ENCODE measurements at places on chromosomes 12 and 14.

- DNase-seq, result no peak
These were observed 69.2 kb downstream of the NOVA1 start for GRCh38 chr14:26528415-26529182.

DNA sequence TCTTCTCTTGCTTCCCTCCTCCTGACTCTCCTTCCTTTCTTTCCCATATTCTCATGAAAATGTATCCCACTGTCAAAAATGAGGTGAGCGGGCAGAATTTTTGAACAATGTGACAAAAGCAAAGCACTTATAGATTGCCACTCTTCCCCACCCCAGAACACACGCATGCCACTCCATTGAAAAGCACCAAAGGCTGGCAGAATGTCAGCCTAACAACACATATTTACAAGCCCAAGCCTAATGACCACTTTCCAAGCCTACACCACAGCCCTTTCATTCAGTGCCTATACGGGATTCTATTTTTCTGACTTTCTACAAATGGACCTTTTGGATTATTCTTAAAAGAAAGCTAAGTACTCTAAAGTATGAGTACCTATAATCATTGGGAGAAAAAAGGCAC is 62.9 kb upstream of the METAP2 start:
- no peak for DNase-seq

- DNase-seq, result no peak
These were observed 700.2 kb downstream of the DIO2 start for GRCh38 chr14:79511146-79511545.

DNA sequence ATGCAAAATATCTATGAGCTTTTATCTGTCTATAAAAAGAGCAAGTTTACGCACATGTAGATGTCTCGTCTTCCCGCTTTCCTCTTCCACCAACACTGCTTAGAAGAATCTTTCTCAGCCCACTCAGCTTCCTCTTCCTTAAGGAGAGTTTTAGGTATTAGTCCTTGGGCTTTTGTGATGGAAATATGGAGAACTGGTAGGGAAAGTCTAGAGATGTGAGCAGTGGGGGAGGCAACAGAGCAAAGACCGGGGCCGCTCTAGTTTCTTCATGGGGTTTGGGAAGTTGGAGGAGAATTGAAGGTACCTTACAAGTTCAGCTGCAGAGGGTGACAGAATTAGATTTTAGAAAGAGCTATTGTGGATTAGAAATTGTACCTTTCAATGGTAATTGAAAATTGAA is 56.3 kb upstream of the CPNE8 start:
- no peak for DNase-seq

DNA sequence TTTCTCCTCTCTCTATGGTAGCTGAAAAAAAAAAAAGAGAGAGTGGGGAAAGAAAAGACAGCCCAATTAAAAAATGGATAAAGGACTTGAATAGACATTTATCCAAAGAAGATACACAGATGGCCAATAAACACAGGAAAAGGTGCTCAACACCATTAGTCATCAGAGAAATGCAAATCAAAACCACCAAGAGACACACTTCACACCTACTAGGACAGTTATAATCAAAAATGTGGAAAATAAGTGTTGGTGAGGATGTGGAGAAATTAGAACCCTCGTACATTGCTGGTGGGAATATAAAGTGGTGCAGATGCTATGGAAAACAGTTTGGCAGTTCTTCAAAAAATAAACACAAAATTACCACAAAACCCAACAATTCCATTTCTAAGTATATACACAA is 172.4 kb upstream of the GRIN2B start:
- no peak for DNase-seq

DNA sequence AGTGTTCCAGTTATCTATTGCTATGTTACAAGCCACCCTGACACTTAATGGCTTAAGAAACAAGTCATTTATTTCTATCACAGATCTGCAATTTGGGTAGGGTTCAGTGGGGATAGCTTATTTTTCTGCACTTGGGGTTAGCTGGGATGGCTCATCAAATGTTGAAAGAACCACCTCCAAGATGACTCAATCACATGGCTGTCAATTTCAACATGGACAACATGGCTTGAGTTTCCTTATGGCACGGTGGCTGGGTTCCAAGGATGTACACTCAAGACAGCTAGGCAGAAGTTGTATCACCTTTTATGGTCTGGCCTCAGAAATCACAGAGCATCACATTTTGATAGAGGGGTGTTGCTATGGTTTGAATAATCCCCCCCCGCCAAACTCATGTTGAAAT is 24.5 kb upstream of the IGF1 start:
- DNase-seq, result no peak

DNA sequence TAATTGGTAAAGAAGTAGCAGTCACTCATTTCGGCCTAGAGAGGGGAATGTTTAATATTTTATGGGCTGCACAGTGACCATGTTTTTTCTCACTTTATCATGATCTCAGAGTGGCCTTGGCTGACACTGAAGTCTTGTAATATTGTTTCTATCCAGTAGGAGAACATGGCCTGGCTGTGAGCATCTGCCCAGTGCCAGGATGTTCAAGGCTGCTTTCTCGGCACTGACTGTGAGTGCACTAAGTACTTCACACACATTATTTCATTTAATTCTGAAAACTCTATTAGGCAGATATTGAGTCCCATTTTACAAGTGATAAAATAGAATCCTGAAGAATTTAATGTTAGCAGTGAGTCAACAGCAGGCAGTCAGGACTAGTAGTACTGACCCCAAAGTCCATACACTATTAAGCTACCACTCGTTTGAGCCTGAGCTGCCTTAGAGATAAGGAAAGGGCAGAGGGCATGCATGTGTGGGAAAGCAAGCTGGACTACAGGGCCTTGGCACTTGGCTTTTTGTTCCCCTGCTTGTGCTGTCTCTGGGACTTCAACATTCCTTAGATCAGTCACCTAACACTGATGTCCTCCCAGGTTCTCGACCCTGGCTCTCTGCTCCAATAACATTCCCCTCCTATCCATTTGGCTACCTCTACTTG is 42.2 kb upstream of the APPL2 start:
- DNase-seq, result no peak

- no peak for DNase-seq
These were observed 19.0 kb upstream of the FOXN3 start for GRCh38 chr14:89435892-89436656.

DNA sequence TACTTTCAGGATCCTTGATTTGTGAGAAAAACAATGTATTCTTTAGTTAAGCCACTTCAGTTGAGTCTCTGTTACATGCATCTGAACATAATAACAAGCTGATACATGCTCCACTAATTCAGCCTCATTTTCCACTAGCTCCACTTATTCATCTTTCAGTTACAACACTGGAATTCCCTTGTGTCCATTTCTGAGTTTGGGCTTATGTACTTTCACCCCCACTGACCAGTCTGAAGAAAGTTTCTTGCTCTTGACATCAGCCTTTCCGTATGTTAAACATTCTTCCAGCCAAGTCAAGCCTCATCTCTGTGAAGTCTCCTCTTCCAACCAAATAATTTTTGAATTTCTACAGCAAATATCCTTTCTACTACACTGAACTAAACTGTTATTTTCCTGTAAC is 592.5 kb upstream of the NOVA1 start:
- no peak for DNase-seq

DNA sequence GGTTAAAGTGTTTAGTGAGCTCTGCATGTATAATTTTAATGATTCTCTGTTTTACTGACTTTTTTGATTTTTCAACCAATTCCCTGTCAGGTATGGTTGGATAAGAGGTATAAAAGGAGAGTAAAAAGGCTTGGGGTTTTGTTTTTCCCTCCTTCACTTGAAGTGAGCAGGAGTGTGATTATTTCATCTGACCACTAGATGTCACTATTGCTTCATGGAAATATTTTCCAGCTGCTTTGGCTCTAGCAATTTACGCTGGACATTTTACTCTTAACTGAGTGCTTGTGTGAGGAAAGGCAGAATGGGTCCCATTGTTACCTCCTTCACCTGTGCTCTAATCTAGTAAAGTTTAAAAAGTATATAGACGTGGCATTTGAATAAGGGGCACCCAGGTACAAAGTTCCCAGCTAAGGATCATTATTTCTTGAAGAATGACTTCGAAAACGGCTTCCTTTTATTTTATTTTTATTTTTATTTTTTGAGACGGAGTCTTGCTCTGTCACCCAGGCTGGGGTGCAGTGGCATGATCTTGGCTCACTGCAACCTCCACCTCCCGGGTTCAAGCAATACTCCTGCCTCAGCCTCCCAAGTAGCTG is 66.5 kb downstream of the TBC1D30 start:
- peak; percentile 2 for DNase-seq

GRCh38 chr12:29582146-29582545 is 84.7 kb upstream of the OVCH1 start:
- DNase-seq, result no peak

- DNase-seq, result no peak
These were observed 97.3 kb upstream of the ALX1 start for GRCh38 chr12:85182699-85183098.

GRCh38 chr12:21561158-21561557 is 35.1 kb downstream of the SPX start:
- no peak for DNase-seq

GRCh38 chr14:38866461-38866860 is 236.6 kb downstream of the SEC23A start:
- no peak for DNase-seq

DNA sequence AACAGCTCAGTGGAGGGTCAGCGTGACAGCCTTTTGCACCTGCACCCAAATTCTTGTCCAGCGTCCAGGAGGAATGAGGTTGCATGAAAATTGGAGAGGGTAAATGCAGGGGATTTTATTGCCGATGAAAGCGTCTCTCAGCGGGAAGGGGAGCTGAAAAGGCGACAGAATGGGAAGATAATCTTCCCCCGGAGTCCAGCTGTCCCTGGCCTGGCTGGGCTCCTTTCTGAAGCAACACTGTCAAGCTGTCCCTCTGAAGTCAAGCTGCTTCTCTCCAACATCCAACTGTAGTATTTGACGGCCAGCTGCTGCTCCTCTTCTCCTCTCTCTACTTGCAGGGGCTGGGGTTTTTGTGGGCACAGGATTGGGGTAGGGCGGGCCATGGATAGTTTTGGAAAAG is 32.7 kb downstream of the NOPCHAP1 start:
- DNase-seq, result no peak

- DNase-seq, result no peak
These were observed 25.3 kb upstream of the TCL1B start for GRCh38 chr14:95660651-95661515.

GRCh38 chr14:100147181-100147631 is 12.2 kb downstream of the DEGS2 start:
- DNase-seq, result no peak

- DNase-seq, result no peak
These were observed 167.5 kb downstream of the PPM1H start for GRCh38 chr12:62767496-62767895.

DNA sequence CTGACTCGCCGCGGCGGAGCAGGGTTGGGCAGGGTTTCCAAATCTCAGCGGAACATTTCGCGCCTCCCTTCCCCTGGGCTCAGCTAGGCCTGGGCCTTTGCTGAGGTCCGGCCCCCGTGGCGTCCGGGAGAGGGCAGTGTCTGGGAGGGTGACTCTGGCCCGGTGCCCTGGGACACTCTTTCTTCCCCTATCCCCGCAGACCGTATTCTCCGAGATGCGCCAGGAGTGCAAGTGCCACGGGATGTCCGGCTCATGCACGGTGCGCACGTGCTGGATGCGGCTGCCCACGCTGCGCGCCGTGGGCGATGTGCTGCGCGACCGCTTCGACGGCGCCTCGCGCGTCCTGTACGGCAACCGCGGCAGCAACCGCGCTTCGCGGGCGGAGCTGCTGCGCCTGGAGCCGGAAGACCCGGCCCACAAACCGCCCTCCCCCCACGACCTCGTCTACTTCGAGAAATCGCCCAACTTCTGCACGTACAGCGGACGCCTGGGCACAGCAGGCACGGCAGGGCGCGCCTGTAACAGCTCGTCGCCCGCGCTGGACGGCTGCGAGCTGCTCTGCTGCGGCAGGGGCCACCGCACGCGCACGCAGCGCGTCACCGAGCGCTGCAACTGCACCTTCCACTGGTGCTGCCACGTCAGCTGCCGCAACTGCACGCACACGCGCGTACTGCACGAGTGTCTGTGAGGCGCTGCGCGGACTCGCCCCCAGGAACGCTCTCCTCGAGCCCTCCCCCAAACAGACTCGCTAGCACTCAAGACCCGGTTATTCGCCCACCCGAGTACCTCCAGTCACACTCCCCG is 3.0 kb downstream of the WNT1 start:
- DNase-seq, result no peak

- DNase-seq, result no peak
These were observed 89.7 kb upstream of the PARP11 start for GRCh38 chr12:3962631-3963483.

DNA sequence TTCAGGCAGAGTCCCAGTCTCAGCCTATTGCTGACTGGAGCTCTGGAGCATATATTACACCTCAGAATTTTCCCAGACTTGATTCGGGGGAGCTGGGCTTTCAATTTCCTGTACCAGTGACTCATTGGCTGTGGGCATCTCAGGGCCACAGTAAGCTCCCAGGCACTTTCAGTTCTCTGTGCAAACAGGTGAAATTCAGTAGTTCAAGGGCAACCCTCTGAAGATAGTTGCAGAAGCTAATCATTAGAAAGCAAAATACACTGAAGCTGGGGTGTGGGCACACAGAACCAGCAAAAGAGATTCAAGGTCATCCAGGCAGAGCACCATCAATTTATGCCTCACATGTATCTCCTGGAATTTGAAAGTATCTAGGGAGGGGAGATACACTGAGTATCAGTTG is 8.1 kb upstream of the NIN start:
- no peak for DNase-seq

DNA sequence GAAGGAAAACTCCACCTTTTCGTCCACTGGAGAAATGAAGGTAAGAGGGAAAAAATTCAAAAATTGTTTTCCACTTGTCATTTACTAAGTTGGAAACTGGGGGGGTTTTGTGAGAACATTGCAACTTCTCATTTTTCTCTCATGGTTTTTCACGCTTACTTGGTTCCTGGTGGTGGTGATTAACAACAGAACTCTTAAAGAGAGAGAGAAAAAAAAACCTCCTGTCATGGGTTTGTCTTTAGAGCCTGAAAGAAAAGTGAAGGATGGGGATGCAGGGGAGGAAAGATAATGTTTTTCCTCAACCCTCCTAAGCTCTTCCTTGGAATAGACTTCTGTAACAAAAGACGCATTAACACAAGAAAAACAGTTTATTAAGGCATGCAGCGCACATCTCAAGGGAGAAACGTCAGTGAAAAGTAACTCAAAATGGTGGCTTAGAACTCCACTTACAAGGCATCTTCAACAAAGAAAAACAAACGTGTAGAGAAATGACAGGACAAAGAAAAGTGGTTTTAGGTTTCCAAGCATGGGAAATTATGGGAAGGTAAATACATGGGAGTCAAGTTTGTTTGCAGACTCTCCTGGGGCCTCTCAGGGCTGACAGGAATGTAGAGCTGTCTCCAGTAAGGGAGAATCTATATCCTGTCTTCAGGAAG is 81.9 kb upstream of the ATF7IP start:
- DNase-seq, result no peak

DNA sequence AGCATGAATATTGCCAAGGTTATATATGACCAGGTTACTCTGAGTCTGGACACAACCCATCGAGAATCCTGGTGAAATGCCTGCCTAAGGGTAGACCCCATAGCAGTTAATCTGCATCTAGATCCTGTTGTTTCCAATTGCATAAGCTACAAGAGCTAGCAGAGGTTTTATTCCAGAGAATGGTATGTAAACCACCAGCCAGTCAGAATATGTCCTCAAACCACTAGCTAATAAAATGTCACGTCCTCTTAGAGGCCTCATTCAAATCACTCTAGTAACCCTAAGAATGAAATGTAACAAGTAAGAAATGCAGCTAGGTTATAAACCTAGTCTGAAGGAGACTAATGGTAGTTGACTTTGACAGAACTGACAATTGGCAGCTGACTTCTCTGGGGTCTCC is 9.0 kb upstream of the YLPM1 start:
- DNase-seq, result no peak

All from cerebellar nuclear complex (tissue), 1 donor.